ENCODE measurements at places on chromosomes 16 and 17.
A peak's percentile ranks its signal among the peaks of the same experiment; 100 is the strongest.

GRCh38 chr17:66054242-66054641, 137.7 kb downstream of the CEP112 start:
- no peak for DNase-seq

- peak; percentile 49 for DNase-seq
Measured at GRCh38 chr17:10790491-10791401, 13.2 kb downstream of the TMEM238L start.

DNA sequence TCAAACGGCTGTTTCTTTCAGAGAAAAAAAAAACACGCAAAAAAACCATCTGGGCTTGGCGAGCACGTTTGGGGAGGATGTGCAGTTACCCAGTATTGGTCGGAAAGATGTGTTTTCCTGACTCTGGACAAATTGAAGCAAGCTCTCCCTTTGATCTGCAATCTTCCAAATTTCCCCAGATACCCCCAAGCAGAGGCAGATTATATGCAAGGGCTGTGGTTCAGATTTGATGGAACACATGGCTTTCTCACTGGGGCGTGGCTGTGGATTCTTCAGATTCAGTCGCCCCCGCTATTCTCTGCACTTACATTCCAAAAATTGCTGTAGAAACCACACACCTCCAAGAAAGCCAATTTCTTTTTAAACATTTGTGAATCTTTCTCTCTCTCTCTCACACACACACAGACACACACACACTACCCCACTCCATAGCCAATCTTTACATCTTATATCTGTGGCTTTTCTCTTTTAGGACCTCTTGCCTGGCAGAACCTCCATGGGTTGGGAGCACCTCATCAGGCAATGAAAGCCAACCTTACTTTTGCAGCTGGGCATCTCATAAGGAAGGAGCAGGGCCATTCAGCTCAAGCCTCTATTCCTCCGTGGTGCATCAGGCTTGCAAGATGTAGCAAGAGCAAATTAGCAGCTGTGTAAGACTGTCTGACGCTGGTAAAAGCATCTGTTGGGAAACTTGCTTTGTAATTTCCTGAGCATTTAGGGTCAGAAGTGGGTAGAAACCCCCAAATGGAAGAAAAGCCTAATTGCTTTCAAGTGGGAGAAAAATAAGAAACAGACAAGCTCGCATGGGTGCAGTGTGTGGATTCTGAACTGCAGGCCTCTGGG, 103.9 kb upstream of the FAM20A start:
- DNase-seq = no peak

- DNase-seq = no peak
Measured at GRCh38 chr16:74480150-74481029, 59.1 kb upstream of the CLEC18B start.
